LHCN-M2 (cell line): ENCODE measurements at places on chromosomes 7 and 10. TPM values are rescaled to one million over a fixed set of nuclear protein-coding genes. Genes with fewer than 3 reads are reported as not detected.

DNA sequence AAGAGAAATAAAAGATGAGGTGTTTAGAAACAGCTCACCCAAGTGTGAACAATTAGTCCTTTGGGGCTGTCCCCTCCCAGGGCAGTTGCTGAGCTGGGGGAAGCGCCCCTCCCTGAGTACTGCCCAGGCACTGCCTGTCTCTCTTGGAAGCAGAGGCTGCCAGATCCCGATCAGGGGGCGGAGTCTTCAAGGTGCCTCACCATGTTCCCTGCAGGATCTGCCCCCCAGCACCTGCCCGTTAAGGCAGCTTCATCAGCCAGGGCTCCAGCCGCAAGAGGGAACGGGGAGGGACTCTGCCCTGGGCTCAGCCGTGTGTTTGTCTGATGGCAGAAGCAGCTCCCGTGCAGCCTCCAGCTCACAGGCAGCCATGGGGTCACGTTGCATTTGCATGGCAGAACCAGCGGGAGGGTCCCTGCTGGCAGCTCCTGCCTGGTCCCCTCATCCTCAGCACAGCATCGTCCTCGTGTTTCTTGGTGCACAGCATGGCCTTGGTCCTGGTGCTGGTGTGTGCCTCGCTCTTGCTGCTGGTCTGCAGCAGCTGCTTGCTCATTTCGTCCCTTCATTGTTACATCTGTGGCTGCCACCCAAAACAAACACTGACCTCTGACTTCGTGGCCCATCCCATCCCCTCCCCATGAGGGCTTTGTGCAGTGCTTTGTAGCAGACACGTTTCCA lies 10.7 kb upstream of the DPYSL4 start:
- DNase-seq, result no peak

The MSMB gene
- total RNA-seq, result not detected in 2 replicates

- no peak for DNase-seq
Measured at GRCh38 chr7:106987777-106988176, 56.7 kb upstream of the PRKAR2B start.

GRCh38 chr7:115869190-115869589 lies 161.4 kb downstream of the TFEC start:
- DNase-seq, result no peak

DNA sequence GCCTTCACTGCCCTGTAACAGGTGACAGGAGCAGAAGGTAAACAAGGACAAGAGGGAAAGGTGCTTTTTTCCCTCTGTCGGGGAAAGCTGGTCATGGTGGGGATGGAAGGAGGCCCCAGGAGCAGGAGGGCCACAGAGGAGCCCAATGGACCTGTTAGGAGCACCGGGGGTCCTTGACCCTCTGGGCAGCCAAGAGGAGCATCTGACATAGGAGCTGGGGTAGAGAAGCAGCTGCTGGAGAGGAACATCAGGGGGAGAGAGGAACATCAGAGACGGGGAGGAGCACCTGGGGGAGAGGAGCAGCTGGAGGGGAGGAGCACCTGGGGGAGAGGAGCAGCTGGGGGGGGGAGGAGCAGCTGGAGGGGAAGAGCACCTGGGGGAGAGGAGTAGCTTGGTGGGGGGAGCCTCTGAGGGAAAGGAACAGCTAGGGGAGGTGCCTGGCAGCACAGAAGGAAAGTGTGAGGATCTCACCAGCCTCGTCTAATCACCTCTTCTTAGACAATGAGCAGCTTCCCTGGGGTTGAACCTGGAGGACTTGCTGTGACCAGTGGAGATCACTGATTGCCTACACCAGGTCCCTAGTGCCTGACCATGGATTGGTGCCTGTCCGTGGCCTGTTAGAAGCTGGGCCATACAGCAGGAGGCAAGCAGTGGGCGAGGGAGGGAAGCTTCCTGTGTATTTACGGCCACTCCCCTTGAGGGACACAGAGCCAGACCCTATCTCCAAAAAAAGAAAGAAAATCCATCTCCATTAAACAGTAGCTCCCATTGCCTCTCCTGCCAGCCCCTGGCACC lies 37.6 kb downstream of the JAKMIP3 start:
- no peak for DNase-seq

The GNAT3 gene
- not detected in 2 replicates for total RNA-seq

DNA sequence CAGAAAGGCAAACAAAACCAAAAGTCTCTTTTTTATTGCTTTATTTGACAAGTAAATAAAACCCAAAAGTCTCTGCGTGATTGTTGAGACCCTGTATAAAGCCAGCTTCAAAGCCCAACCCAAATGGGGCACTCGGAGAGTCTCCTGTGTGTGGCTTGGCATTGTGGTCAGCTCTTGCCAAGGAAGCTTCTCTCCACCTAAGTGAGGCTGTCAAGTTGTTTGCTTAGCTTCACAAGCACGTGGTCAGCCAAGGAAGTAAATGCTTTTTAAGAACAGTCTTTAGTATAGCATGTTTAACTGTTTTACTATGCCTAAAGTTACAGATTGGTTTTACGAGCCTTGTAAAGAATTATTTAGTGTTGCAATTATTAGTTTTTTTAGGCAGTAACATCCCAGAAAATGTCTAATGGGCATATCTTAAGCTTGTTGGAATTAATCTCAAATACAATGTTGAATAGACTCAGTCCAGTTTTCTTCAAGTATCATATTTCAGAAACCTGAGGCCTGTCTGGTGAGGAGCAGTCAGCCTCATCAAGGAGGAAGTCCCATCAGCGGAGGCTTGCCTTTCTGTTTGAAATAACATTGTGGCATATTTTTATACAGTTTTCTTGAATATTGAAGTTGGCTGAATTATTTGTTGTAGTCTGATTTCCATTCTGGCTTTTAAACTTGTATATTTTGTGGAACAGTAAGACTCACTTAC lies 144.3 kb downstream of the ANKRD30A start:
- no peak for DNase-seq

The MTURN gene
- total RNA-seq, result 18.7 and 18.8 TPM in 2 replicates

The CEP55 gene
- total RNA-seq, result 99.7 and 102 TPM in 2 replicates

GRCh38 chr10:13892871-13893270 lies 306.1 kb downstream of the PRPF18 start:
- DNase-seq, result no peak

GRCh38 chr10:110488332-110488681 lies 9.4 kb upstream of the DUSP5 start:
- DNase-seq, result no peak

- DNase-seq, result peak; percentile 87
Measured at GRCh38 chr7:5421714-5422395, 1.8 kb downstream of the TNRC18 start.

The GPR15LG gene
- total RNA-seq, result not detected in 2 replicates

The STEAP2 gene
- total RNA-seq, result 11.4 and 23.9 TPM in 2 replicates

DNA sequence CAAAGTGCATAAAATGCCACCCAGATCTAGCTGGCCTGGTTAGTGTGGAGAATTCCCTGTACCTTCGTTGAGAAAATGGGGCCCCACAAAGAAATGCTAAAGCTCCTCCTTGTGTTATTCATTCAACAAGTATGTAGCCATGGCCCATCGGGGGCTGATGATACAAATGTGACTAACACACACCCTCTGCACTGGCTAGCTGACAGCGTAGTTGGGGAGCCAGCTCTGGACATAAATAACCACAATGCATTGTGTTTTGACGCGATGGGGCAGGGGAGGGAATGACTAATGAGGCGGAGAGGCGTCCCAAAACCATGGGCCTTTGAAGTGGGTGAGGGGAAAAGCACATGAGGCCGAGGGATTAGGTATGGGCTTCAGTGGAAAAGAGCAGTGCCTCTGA lies 28.2 kb upstream of the ASL start:
- DNase-seq, result peak; percentile 97

The HABP2 gene
- total RNA-seq, result not detected in 2 replicates

GRCh38 chr10:67818323-67818722 lies 19.7 kb downstream of the DNAJC12 start:
- peak; percentile 70 for DNase-seq

GRCh38 chr10:29411666-29412315 lies 122.9 kb downstream of the LYZL1 start:
- DNase-seq, result no peak

GRCh38 chr10:67698164-67698563 lies 2.2 kb upstream of the CTNNA3 start:
- no peak for DNase-seq

GRCh38 chr7:144659211-144659610 lies 176.6 kb downstream of the TPK1 start:
- no peak for DNase-seq

DNA sequence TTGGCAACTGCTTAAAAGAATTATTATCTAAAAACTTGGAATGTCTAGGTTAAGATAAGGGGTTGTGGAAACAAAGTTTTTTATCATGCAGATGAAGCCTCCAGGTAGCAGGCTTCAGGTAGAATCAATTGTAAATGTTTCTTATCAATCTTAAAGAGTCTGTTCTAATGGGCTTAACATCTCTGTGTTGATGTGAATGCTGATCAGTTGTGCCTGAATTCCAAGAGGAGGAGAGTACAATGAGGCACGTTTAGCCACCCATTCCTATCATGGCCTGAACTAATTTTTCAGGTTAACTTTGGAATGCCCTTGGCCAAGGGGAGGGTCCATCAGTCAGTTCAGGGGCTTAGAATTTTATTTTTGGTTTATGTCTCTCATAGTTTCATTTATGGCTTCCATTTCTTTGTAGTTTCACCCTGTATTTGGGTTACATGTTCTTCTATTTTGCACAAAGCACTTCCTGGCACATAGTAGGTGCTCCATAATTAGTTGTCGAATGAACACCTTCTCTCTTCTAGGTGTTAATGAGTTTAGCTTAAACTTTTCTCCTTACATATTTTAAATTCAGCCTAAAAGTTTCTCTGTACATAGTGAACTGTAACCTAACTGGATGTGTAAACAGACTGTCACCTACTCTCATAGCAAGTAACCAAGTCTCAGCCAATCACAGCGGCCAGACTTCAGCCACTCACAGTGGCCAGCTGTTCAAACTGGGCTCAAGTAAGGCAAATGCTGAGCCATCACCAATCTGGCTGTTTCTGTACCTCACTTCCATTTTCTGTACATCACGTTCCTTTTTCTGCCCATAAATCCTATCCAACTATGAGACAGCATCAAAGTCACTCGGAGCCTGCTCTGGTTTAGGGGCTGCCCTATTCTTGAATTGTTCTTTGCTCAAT lies 34.7 kb downstream of the ALOX5 start:
- DNase-seq, result peak; percentile 19

GRCh38 chr10:97590082-97590747 lies 694 bp downstream of the C10orf62 start:
- DNase-seq, result no peak

DNA sequence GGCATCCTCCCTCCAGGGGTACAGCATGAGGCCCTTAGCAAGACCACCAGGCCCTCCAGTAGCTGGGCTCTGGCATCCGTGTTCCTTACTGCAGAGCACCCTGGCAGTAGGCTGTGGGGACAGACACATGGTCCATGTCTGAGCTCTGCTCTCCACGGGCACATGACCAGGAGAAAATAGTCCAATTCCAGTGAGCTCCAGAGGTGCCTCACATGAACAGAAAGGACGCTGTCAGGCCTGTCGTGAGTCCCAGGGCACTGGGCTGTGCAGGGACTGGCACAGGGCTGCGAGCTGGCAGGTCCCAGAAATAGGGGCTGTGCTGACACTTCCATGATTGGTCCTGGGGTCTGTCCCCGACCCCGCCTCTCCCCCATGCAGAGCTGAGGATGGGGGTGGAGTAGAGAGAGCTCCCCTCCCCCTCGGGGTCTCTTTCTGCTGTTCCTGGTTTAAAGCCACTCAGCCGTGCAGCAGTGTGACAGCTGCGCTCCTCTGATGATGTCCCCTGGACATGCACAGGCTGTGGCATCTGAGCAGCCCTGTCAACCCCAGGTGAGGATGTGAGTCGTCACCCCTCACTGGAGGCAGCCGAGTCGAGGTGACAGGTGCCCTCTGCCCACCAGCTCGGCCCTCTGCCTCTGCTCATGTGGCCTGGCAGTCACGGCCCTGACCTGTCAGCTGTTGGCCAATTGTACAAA lies 25.2 kb upstream of the ZNF488 start:
- no peak for DNase-seq

GRCh38 chr10:130636313-130636930 lies 500.2 kb downstream of the GLRX3 start:
- DNase-seq, result no peak

The OR2A12 gene
- total RNA-seq, result not detected in 2 replicates

GRCh38 chr7:104296900-104297299 lies 31.5 kb upstream of the LHFPL3 start:
- no peak for DNase-seq

- DNase-seq, result no peak
Measured at GRCh38 chr7:111290419-111290818, 199.5 kb downstream of the LRRN3 start.

The FOXK1 gene
- total RNA-seq, result 19.2 and 20.5 TPM in 2 replicates
